ENCODE measurements at places on chromosomes 4 and X. TPM values are rescaled to one million over a fixed set of nuclear protein-coding genes. Genes with fewer than 3 reads are reported as not detected.

- no peak for DNase-seq
These were observed 223.1 kb upstream of the TAPT1 start for GRCh38 chr4:16449406-16449805.

DNA sequence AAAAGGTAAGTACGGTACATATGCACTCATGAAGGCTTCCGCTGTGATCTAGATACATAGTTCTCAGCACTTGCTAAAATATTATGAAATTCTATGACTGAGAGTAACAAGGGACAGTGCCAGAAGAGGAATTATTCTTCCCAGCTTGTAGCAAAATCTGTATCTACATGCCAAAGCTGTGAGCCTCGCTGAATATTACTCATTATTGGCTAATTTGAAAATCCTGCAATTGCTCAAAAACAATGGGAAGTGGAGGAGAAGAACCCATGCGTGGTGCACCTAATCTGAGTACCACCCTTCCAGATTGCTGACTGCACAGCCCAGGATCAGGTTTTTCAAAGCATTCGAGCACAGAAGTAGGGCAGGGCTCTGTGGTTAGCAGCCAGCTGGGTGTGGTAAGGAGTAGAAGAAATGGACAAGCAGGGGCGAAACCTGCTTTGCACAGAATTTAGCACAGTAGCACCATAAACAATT, 17.4 kb upstream of the PDCL2 start:
- no peak for DNase-seq

DNA sequence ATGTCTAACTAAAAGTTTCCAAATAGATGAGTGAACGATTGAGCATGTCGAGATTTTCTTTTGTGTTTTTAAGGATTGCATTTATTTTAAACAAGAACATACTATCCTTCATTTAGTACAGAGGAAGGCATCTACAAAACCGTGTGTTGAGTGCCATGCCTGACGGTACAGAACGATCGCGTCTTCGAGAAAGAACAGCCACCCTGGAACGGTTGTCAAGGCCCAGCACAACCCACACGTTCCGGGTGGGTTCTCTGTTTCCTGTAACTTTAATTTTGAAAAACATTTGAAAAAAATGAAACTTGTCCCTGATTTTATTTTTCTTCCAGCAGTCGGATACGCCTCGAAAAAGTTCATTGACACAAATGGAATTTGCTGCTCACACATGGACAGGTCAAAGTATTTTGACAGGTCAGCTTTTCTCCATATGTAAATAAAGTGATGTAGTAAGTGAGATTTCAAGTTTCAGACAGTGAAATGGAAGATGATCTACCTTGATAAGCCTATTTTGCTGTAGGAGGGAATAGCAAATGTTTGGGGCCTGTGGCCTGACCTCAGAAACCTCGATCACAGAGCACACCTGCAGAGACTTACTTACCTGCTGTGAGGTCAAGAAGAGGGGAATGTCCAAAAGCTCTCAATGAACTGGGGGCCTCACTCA, 24.4 kb upstream of the CYP4V2 start:
- no peak for DNase-seq

The GLUD2 gene
- 0.89 TPM for total RNA-seq

The TENM3 gene
- 0.18 TPM for total RNA-seq

Data from left colon (tissue), 2 donors.